OCI-LY7 (cell line): ENCODE measurements at places on chromosomes 16 and 17. TPM values are rescaled to one million over a fixed set of nuclear protein-coding genes. Genes with fewer than 3 reads are reported as not detected.

Gene SLC5A2
- total RNA-seq = not detected in 2 replicates

Gene WNT9B
- total RNA-seq = not detected in 2 replicates

Gene METTL2A
- total RNA-seq = 32.2 and 33.3 TPM in 2 replicates

Gene TNFRSF17
- 33.6 and 38.8 TPM in 2 replicates for total RNA-seq

Gene GCGR
- not detected in 2 replicates for total RNA-seq

Gene PRR35
- not detected in 2 replicates for total RNA-seq

Gene EFNB3
- 0.11 and 0.15 TPM in 2 replicates for total RNA-seq

Gene RBFOX1
- not detected in 2 replicates for total RNA-seq

Gene CACNB1
- 30.9 and 35.5 TPM in 2 replicates for total RNA-seq

Gene GAS7
- total RNA-seq = 0.46 and 1.5 TPM in 2 replicates

Gene RNU2-1
- 7,263 and 7,340 TPM in 2 replicates for total RNA-seq

Gene CDH16
- not detected in 2 replicates for total RNA-seq

Gene PARN
- 76.5 and 85.9 TPM in 2 replicates for total RNA-seq

Gene SUPT6H
- total RNA-seq = 70.4 and 76.5 TPM in 2 replicates

Gene CFAP97D1
- not detected in 2 replicates for total RNA-seq

Gene KIF18B
- 126 and 146 TPM in 2 replicates for total RNA-seq

Gene TUBD1
- 13.0 and 13.2 TPM in 2 replicates for total RNA-seq

Gene RAD51D
- 35.0 and 40.6 TPM in 2 replicates for total RNA-seq

Gene ZPBP2
- not detected in 2 replicates for total RNA-seq

Gene TBC1D3I
- total RNA-seq = 0.55 and 0.79 TPM in 2 replicates

Gene TBC1D3B
- total RNA-seq = 12.8 and 13.8 TPM in 2 replicates

Gene SLC39A11
- 40.0 and 51.5 TPM in 2 replicates for total RNA-seq

Gene TM4SF5
- total RNA-seq = not detected in 2 replicates

Gene CD300LG
- not detected in 2 replicates for total RNA-seq

Gene UBTF
- 215 and 228 TPM in 2 replicates for total RNA-seq

Gene KRTAP2-3
- not detected in 2 replicates for total RNA-seq

Gene CEP295NL
- total RNA-seq = not detected in 2 replicates

Gene TMC7
- total RNA-seq = not detected in 2 replicates

Gene FZD2
- 9.2 and 10.9 TPM in 2 replicates for total RNA-seq
